ENCODE measurements at places on chromosomes 6 and 20. TPM values are rescaled to one million over a fixed set of nuclear protein-coding genes. Genes with fewer than 3 reads are reported as not detected.

GRCh38 chr20:58715391-58715800, 22.8 kb downstream of the NPEPL1 start:
- no peak for DNase-seq
- peaks cover 9% of the 10 kb centered on the region for H3K36me3 ChIP-seq
- no peaks in the 10 kb centered on the region for H3K4me1 ChIP-seq
- no peak overlapping the region for H3K27ac ChIP-seq

Gene CRISP3
- total RNA-seq, result 7.0 TPM

DNA sequence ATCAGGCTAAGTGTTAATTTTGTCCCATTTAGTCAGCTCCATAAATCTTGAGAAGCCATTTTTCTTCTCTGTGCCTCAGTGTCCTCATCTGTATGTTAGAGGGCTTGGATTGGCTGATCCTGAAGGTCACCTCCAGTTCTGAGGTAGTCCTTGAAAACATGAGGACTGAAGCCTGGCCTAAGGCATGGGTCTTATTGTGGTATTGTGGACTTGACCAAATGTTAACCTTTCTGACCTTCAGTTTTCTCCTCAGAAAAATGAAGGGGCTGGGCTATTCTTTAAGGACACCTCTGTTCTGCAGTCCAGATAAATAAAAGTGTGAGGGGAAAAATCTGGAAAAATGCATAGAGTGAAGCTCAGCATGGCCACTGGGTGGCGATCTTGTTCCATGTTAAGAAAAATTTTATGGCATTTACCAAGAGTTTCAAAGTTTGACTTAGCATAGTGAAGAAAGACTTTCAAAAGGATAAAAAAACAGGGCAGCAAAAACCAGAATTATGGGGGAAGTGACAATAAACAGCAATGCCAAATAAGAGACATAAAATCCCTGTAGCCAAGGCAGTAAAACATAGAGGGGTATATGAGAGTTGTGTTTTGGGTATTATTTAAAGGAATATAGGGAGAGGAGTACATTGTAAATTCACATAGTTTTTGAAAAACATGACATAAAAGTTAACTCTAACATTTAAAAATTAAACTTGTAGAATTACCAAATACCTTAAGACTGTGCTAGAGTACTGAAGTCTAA, 13.2 kb upstream of the TFB1M start:
- H3K4me3 ChIP-seq, result peak overlapping the region; percentile 55
- H3K36me3 ChIP-seq, result peaks cover 12% of the 10 kb centered on the region
- peaks cover 42% of the 10 kb centered on the region for H3K4me1 ChIP-seq
- peak overlapping the region; percentile 96 for H3K27ac ChIP-seq

GRCh38 chr20:9040863-9041524, 27.9 kb upstream of the PLCB4 start:
- H3K4me1 ChIP-seq, result no peaks in the 10 kb centered on the region
- no peak overlapping the region for H3K27ac ChIP-seq
- H3K27me3 ChIP-seq, result no peaks in the 10 kb centered on the region
- H3K4me3 ChIP-seq, result no peak overlapping the region
- no peak for DNase-seq
- no peaks in the 10 kb centered on the region for H3K36me3 ChIP-seq

DNA sequence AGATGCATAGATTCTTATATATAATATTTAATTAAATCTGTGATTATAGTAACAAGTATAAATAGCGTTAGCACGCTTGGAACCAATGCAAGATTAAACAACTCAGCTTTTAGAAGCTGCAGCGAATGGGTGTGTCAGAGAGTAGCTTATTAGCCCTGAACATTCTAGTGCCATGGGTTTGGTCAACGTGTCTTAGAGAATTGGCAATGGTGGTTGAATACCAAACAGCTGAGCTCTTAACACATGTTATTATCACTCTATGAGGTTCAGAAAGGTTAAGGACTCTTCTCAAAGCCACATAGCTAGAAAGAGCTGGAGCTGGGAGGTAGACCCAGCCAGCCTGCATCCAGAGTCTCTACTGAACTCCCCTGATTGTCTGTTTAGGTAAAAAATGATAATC, 284.2 kb upstream of the CHD6 start:
- no peak overlapping the region for H3K4me3 ChIP-seq
- H3K27ac ChIP-seq, result no peak overlapping the region
- peaks cover 41% of the 10 kb centered on the region for H3K27me3 ChIP-seq
- DNase-seq, result no peak
